ENCODE measurements at places on chromosomes 5 and 9.

DNA sequence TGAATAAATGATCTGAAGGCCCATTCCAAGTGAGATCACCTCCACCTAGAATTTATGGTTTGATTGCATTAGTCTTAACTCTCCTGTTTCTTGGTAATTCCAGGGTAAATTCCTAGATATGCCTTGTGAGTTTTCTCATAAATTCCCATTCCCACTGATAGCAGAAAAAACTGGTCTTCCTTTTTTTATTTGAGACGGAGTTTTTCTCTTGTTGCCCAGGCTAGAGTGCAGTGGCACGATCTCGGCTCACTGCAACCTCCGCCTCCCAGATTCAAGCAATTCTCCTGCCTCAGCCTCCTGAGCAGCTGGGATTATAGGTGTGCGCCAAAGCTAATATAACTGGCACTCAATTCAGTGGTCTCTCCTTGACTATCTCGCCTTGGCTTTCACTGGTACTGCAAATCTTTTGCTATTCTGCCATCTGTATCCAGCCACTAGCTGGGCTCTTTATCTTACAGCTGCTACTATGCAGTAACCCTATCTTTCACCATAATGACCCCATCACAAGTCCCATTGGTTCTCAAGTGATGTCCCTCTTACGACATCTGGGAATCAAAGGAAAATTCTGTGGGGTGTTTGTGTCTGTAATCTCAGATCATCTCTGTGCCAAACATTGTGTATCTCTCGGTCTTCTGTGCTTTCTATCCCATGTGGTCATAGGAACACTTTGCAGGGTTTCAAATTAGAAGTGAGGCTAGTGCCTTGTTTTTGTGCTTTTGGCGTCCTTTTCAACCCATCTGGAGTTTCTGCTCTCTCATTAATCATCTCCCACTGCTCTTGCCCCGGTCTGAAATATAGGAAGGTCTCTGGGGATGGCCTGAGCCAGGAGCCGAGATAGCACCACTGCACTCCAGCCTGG, 14.4 kb downstream of the HNRNPK start:
- DNase-seq = no peak

GRCh38 chr9:89278997-89279739, 31.8 kb upstream of the CKS2 start:
- no peak for DNase-seq

- DNase-seq = no peak
Observed at GRCh38 chr5:149419532-149419858, 40.4 kb upstream of the IL17B start.

GRCh38 chr5:8650186-8650585, 781.2 kb downstream of the MTRR start:
- no peak for DNase-seq

- DNase-seq = no peak
Observed at GRCh38 chr9:135979547-135980166, 18.5 kb upstream of the UBAC1 start.

- no peak for DNase-seq
Observed at GRCh38 chr9:134942788-134943184, 25.1 kb upstream of the FCN1 start.

DNA sequence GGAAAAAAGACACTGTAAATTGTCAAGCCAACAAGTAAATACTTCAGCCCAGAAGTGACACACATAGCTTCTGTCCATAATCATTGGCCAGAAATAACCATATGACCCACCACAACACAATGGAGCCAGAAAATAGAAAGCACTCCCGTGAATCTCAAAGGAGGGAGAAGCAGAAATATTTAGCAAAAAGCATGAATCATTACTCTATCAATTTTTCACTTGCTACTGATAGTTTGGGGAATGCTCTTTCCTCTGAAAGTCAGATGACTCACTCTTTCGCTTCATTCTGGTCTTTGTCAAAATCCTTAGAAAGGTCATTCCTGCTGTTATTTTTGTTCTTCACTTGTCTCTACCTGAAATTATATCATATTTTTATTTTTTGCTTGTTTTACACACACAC, 312.6 kb downstream of the TMEM232 start:
- DNase-seq = no peak

- DNase-seq = no peak
Observed at GRCh38 chr9:73515216-73515615, 363.6 kb downstream of the ANXA1 start.

GRCh38 chr9:134488331-134489280, 153.0 kb upstream of the COL5A1 start:
- DNase-seq = no peak

DNA sequence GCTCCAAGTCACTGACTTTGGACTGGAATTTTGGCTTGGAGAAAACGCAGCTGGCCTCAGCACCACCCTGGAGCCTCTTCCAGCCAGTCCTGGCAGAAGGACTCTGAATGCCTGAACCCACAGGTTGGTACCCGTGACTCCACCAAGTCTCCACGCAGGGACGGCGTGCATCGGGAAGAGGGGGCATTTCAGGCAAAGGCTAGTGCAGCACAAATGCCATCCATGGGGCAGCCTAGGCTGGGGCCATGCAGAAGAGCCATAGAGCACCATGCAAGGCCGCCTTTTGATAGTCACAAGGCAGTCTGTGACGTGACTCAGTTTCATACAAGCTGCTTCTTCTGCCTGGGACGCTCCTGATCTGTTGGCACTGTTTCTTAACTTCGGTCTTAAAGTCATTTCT, 28.0 kb downstream of the GDNF start:
- DNase-seq = no peak

Measured in stimulated activated CD8-positive, alpha-beta memory T cell treated with anti-CD3 and anti-CD28 coated beads, Interleukin-4, amount 100 ng/mL, for 1 hour (primary cell).